Esophagus squamous epithelium (tissue), 5 donors: ENCODE measurements at places on chromosomes 5 and 9. TPM values are rescaled to one million over a fixed set of nuclear protein-coding genes. Genes with fewer than 3 reads are reported as not detected.

GRCh38 chr9:83274787-83275186 is 211.8 kb upstream of the RASEF start:
- no peak for DNase-seq

DNA sequence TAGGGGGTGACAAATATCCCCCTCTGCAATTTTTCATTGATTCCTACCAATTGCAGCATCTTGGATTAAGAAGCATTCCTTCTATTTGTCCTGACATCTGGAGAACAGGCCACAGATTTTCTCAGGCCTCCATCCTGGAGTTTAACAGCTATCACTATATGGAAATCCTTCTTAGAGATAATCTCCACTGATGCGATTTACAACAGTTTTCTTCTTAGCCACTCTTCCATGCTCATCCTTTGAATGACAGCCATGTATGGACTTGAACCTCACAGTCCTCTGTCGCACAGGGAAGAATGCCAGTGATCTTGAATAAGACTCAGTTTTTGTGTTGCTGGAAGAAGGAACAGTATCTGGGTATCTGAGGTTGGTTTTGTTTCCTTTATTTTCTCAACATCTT is 73.2 kb downstream of the PGM5 start:
- no peak for DNase-seq

DNA sequence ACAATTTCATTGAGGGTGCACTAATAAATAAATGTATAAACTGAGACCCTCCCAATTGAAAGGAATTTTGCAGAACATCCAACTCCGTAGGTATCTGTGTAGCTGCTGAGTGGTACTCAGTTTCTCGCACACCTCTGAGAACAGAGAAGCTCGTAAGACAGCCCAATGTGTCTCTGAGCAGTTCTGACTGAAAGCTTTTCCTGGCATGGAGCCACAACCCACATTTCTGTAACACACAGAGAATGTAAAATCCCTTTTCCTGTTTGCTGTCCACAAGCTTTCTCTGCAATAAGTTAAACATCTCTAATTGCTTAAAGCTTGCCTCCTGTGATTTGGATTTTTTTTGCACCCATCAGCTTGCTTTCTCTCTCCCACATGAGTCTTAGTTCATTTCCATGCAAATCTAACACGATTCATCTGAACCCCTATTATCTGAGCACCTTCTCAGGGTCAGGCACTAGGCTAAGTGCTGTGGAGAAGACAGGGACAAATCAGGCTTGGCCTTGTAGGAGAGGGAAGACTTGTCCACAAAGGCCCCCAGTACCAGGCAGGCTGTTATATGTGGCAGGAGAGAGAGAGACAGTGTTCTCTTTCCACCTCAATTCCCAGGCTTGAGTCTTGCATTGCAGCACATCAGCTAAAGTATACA is 44.2 kb upstream of the COL15A1 start:
- DNase-seq: no peak

- DNase-seq: no peak
These were observed 6.0 kb downstream of the F2RL2 start for GRCh38 chr5:76617229-76617628.

DNA sequence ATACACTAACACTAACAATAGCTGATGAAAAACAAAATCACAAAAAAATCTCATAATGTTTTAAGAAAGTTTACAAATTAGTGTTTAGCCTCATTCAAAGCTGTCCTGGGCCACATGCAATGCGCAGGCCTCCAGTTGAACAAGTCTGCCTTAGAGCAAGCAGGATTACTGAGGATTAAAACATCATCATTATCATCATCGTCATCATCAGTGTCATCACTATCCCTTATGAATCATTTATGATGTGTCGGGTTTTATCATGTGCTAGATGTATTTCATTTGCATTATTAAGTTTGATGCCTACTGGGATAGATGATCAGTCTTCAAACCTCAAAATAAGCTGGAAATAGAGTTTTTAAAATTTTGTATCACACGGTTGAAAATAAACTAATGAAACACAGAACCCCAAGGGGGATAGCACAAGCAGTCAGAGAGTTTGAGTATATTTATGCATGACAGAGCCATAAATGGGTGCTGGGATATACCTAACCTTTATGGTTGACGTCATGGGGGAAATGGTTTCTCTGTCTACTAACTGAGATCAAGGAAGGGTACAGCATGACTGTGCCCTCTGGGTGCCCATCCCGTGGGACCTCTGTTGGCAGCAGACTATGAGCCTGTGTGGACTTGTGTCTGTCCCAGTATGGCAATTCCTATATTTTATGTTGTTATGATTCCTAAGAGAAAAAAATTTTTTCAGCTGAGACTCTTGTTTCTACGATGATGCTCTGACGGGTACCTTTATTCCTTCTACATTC is 150.3 kb upstream of the ADRA1B start:
- no peak for DNase-seq

DNA sequence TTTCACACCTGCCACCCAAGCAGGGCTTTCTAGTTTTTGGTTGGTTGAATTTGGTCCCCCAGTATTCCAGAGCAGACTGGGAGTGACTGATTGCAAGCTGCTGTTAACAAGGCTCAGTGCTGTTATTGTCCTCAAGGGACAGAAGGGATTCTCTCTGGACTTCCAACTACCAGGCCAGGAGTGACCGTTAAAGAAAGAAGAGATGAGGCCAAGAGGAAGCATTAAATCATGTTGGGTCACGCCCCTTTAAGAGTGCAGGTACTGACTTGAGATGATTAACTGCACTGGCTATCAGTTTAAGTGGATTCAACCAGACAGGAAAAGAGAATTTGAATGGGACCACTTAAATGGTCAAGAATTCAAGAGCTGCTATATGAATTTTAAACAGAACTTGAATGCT is 220.8 kb upstream of the PCSK5 start:
- no peak for DNase-seq

GRCh38 chr5:80998590-80998979 is 38.4 kb downstream of the RASGRF2 start:
- no peak for DNase-seq

GRCh38 chr5:36177154-36177553 is 25.2 kb downstream of the SKP2 start:
- DNase-seq: no peak

GRCh38 chr5:25579111-25579510 is 934.3 kb upstream of the CDH10 start:
- no peak for DNase-seq

DNA sequence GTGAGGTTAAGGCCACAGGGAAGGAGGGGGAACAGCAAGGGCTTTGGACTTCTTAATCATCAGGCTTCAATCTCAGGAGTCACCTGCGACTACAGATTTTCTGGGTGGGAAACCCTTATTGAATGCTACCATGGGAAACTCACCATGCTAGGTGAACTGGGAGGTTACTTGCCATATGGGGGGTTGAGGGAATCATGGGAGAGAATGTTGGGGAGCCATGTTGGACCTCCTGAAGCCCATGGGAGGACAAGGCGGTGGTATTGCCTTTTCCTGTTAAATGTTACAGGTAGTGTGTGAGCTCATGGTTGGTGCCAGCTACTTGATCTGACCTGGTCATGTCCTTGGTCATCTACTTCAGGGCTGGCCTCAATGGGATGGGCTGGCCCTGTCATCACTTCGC is 31.4 kb downstream of the NEUROG1 start:
- no peak for DNase-seq

GRCh38 chr5:82396871-82397514 is 118.8 kb upstream of the RPS23 start:
- no peak for DNase-seq

GRCh38 chr5:68255305-68256120 is 40.0 kb downstream of the PIK3R1 start:
- DNase-seq: no peak

GRCh38 chr5:141050622-141051520 is at the start of gene PCDHB1:
PCDHB1 (plus strand) TSS chr5:141051374; CDS start chr5:141051471, 97 bp downstream.
- DNase-seq: no peak

DNA sequence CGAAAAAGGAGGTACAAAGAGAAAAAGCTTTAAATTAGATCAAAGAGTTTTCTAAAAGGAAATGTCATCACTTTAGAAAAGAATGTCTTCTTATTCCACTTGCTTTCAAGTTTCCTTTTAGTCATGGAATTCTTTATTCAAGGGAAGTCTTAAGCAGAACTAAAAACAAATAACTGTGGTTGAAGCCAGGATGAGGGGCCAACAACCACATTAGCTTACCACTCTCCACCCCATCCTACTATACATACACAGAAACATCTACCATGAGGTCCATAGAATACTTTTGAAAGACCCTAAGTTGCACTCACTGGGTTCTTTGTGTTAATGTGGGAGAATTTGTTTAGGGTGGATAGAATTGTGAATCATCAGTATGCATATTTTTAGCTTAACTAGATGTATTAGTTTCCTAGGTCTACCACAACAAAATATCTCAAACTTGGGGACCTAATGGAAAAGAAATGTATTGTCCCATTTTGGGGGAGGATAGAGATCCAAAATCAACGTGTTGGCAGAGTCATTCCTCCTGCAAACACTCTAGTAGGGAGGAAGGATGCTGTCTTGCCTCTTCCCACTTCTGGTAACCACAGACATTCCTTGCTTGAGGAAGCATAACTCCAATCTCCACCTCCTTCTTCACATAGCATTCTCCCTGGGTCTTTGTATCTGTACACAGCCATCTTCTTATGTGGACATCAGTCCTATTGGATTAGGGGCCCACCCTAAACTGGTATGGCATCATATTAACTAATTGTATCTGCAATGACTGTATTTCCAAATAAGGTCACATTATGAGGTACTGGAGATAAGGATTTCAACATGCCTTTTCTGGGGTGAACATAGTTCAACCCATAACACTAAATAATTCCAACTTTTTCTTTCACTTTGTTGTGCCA is 239.4 kb downstream of the LURAP1L start:
- DNase-seq: no peak

- DNase-seq: no peak
These were observed 36.0 kb downstream of the BNIP1 start for GRCh38 chr5:173180331-173180730.

DNA sequence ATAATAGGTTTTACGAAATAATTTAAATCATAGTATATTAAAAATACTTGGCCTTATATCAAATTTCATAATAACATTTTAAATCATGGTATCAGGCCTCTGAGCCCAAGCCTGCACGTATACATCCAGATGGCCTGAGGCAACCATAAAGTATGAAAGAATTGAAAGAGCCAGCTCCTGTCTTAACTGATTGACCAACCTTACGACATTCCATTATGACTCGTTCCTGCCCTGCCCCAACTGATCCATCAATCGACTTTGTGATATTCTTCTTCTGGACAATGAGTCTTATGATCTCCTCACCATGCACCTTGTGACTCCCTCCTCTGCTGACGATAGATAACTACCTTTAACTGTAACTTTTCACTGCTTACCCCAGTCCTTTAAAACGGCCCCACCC is 545.0 kb downstream of the MTRR start:
- DNase-seq: no peak

DNA sequence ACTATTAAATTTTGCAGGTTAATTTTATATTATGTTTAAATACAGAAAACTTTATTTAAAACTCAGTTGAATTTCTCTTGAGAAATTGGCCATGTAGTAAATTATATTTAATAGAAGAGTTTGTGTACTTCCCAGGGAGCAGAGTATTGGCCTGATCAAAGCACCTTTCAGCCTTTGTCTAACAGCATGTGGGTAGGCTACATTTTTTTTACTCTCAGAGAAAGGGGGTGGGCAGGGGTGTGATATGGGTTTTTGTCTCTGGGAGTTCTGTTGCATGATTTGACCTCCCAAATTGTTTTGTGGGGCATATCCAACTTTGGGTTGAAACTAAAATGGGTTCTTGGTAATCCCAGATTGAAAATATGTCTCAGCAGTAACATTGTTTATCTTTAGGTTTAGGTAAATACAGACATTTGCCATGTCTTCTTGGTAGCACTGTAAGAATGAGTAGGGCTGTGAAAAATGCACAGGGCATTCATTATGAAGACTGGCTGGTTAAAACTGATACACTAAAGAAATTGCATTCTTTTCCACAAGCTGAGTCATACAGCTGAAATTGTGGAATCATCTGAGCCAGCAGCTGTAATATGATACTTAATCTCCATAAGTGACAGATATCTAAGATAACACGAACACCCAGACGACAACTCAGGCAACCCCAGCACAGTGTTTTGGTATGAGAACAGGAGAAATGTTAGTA is 75.4 kb upstream of the CDKN2B start:
- no peak for DNase-seq

GRCh38 chr5:56900858-56901578 is 8.4 kb upstream of the SETD9 start:
- DNase-seq: no peak

Gene ZNF454
- 1.5 TPM for total RNA-seq

Gene FAM81B
- total RNA-seq: not detected

Gene FGF10
- total RNA-seq: 1.4 TPM

Gene NUTM2G
- not detected for total RNA-seq

Gene SOHLH1
- not detected for total RNA-seq

Gene HDHD3
- total RNA-seq: 35.9 TPM

Gene MELK
- 7.4 TPM for total RNA-seq

Gene SPDL1
- total RNA-seq: 4.9 TPM

Gene GLDC
- 1.1 TPM for total RNA-seq

Gene OTP
- total RNA-seq: not detected

Gene DDX41
- 82.4 TPM for total RNA-seq

Gene INSYN2B
- total RNA-seq: 0.09 TPM

Gene TRIP13
- 3.2 TPM for total RNA-seq

Gene GDA
- not detected for total RNA-seq

Gene TAF11L5
- not detected for total RNA-seq
